Stomach (tissue), 19 donors: ENCODE measurements at places on chromosomes 16 and 17. TPM values are rescaled to one million over a fixed set of nuclear protein-coding genes. Genes with fewer than 3 reads are reported as not detected.

The CEP295NL gene
- 12.7 TPM for total RNA-seq

- H3K27ac ChIP-seq = no peak overlapping the region
- H3K4me3 ChIP-seq = no peak overlapping the region
- no peak for DNase-seq
- H3K36me3 ChIP-seq = no peaks in the 10 kb centered on the region
- H3K27me3 ChIP-seq = no peaks in the 10 kb centered on the region
- H3K4me1 ChIP-seq = peaks cover 15% of the 10 kb centered on the region
These were observed 3.8 kb upstream of the WIPI1 start for GRCh38 chr17:68461122-68461539.

GRCh38 chr16:68397710-68398201, 50.6 kb downstream of the SMPD3 start:
- H3K36me3 ChIP-seq = no peaks in the 10 kb centered on the region
- no peak for DNase-seq
- no peaks in the 10 kb centered on the region for H3K27me3 ChIP-seq
- H3K4me3 ChIP-seq = no peak overlapping the region
- no peak overlapping the region for H3K27ac ChIP-seq
- H3K4me1 ChIP-seq = peaks cover 5% of the 10 kb centered on the region

The XAF1 gene
- 35.7 TPM for total RNA-seq

The CYGB gene
- total RNA-seq = 6.8 TPM

DNA sequence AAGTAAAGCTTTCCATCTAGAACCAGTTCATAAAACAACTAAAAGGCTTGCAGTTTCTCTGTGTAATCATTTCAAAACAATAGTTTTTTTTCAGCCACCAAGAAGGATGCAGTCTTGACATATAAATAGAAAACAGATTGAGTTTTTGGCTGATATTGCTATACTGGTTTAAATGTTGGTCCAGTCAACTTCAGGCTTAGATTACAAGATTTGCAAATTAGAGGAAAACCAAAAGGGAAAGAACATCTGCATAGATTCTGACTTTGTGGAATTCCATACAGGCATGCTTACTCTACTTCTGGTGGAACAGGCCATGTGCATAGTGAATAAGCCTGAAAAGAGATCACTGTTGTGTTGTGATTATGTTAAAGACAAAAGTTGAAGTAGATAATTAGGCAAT, 150.3 kb downstream of the BCAS3 start:
- no peak overlapping the region for H3K4me3 ChIP-seq
- H3K27me3 ChIP-seq = no peaks in the 10 kb centered on the region
- H3K4me1 ChIP-seq = peaks cover 7% of the 10 kb centered on the region

DNA sequence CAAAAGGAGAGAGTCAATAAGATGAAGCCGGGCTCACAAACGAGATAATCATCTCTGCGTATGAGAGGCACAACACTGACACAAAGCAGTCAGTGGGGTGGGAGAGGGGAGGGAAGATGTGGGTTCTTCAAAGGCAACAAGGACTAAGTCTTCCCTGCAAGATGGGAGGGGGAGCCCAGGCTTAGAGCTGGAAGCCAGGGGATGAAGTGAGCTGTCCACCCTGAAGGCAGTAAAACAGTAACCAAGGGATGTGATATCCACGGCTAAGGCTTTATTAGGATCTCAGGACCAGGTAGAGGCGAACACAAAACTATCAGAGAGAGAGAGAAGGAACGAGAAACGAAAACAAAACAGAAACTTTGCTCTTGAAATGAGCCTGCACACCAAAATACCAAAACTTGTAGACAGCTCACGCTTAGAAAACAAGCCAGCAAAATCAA, 115.9 kb downstream of the DYNLRB2 start:
- no peak for DNase-seq
- H3K27ac ChIP-seq = no peak overlapping the region
- H3K36me3 ChIP-seq = no peaks in the 10 kb centered on the region
- no peaks in the 10 kb centered on the region for H3K4me1 ChIP-seq

The PYDC1 gene
- not detected for total RNA-seq

DNA sequence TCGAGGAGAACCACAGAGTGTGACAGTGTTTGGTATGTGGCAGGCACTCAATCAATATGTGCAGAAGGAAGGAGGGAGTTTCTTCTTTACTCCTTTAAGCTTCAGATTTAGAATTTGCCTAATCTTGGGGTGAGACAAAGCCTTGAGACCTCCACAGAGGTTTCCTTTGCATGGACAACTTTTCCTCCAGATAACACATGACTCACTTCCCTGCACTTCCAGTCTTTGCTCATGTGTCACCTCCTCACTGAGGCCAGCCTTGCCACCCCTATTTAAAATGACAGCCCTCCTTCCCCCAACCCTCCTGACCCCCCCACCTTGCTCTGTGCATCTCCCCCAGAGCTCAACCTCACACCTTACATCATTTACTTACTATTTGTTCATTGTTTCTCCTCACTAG, 17.4 kb upstream of the NOS2 start:
- H3K4me3 ChIP-seq = no peak overlapping the region
- H3K4me1 ChIP-seq = peaks cover 9% of the 10 kb centered on the region
- no peak overlapping the region for H3K27ac ChIP-seq

The ARL5C gene
- not detected for total RNA-seq

DNA sequence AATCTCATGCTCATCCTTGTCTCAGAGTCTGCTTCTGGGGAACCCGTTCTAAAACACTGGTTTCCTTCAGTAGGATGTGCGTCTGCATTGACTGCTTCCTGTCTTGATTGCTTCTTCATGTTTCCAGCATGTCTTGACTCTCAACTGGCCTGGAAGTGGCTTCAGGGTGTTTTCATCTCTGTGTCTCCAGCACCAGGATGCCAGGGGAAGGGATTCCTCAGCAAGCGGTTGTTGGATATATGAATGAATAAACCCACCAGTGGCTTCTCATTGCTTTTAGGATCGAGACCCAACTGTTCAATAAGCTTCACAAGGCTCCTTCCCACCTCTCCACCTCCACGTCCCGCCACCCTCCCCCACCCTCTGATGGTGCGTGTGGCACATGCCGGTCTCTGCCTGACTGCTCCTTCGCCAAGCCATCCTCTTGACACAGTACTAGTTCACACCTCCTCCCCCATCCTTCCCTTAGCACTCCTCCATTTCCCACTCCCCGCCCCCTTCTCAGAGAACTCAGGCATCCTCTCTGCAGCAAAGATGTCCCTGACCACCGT, 14.1 kb upstream of the TNS4 start:
- H3K27ac ChIP-seq = no peak overlapping the region
- no peaks in the 10 kb centered on the region for H3K36me3 ChIP-seq
- no peak overlapping the region for H3K4me3 ChIP-seq
- H3K27me3 ChIP-seq = no peaks in the 10 kb centered on the region

DNA sequence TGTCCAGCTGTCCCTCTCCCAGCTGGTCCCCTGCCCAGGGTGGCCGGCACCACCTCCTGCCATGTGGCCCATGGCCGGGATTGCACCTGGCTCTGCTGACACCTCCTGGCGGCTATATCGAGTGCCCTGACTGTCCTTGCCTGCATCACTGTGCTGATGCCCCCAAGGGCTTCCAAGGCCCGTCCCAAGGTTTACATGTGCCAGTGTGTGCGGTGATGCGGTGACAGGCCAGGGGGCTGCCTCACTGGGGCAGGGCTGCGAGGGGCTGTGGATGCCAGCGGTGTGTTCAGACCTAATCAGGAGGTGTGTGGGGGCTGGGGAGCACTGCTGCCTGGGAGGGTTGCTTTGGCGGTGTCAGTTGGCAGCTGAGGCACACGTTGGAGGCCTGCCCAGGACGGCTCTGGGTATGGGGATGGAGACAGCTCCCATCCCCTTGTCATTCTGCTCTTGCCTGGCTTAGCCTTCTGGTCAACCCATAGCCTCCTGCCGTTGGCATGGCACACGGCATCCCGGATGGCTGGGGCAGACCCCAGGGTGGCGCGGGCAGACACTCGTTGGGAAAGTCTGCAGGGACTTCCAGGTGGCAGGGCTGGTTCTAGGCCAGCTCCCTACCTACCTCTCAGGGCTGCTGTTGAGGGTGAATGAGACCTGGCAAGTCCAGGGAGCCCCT, 5.5 kb downstream of the MAP2K3 start:
- H3K36me3 ChIP-seq = no peaks in the 10 kb centered on the region
- DNase-seq = peak; percentile 39
- H3K4me1 ChIP-seq = peaks cover 56% of the 10 kb centered on the region
- H3K4me3 ChIP-seq = no peak overlapping the region

The RCVRN gene
- not detected for total RNA-seq

GRCh38 chr17:1807890-1808289, 21.8 kb downstream of the SMYD4 start:
- H3K36me3 ChIP-seq = peaks cover 55% of the 10 kb centered on the region
- H3K4me1 ChIP-seq = no peaks in the 10 kb centered on the region
- no peaks in the 10 kb centered on the region for H3K27me3 ChIP-seq
- H3K4me3 ChIP-seq = no peak overlapping the region
- no peak overlapping the region for H3K27ac ChIP-seq
- DNase-seq = no peak

The CTRB2 gene
- not detected for total RNA-seq

- no peaks in the 10 kb centered on the region for H3K27me3 ChIP-seq
- DNase-seq = no peak
- peaks cover 59% of the 10 kb centered on the region for H3K4me1 ChIP-seq
- peaks cover under 1% of the 10 kb centered on the region for H3K36me3 ChIP-seq
- peak overlapping the region; percentile 81 for H3K27ac ChIP-seq
- peak overlapping the region; percentile 81 for H3K4me3 ChIP-seq
These were observed 27.2 kb upstream of the METRNL start for GRCh38 chr17:83052241-83052564.

The GAS2L2 gene
- not detected for total RNA-seq

The IGSF6 gene
- 4.1 TPM for total RNA-seq

DNA sequence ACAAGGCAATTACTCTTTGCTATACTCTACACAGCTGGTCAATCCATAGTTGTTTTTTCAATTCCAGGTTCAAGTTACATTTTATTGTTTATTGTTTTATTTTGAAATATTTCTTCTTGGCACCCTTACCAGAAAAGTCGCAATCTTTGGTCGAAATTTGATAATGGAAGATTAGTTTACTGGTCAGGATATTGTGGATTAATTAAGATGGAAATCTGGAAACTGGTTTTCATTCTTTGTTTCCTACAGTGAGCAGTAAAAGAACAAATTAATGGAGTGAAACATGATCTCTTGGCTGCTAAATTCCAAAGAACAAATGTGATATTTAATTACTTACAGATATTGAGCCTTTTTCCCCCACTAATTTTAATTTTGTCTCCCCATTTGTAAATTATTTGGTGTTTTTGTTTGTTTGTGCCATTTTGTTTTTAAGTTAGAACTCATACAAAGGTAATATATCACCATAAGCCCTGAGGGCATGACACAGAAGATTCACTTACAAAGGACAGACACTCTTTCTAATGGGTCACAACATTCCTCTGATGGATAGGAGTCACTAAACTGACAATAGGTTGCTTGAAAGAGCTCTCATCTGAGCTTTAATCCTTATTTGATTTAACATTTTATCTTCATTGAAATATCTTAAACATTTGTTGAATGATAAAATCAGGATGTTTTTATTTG, 700.2 kb downstream of the KCNJ2 start:
- no peaks in the 10 kb centered on the region for H3K4me1 ChIP-seq
- no peaks in the 10 kb centered on the region for H3K36me3 ChIP-seq
- no peak for DNase-seq
- H3K27me3 ChIP-seq = no peaks in the 10 kb centered on the region
- H3K4me3 ChIP-seq = no peak overlapping the region
- H3K27ac ChIP-seq = no peak overlapping the region

The RHBDL1 gene
- 48.7 TPM for total RNA-seq

- no peak overlapping the region for H3K27ac ChIP-seq
- H3K4me3 ChIP-seq = no peak overlapping the region
- no peaks in the 10 kb centered on the region for H3K4me1 ChIP-seq
- DNase-seq = no peak
- peaks cover under 1% of the 10 kb centered on the region for H3K27me3 ChIP-seq
These were observed 33.0 kb downstream of the C16orf95 start for GRCh38 chr16:87284183-87284582.

The CNTNAP4 gene
- total RNA-seq = not detected

GRCh38 chr16:10485159-10485558, 95.2 kb downstream of the EMP2 start:
- H3K36me3 ChIP-seq = peaks cover 23% of the 10 kb centered on the region
- no peaks in the 10 kb centered on the region for H3K27me3 ChIP-seq

The IRX6 gene
- total RNA-seq = not detected

- no peaks in the 10 kb centered on the region for H3K4me1 ChIP-seq
- no peaks in the 10 kb centered on the region for H3K27me3 ChIP-seq
- no peak overlapping the region for H3K27ac ChIP-seq
- no peak overlapping the region for H3K4me3 ChIP-seq
- no peak for DNase-seq
These were observed 109.6 kb upstream of the GOT2 start for GRCh38 chr16:58843675-58844074.

The SLFN13 gene
- 25.0 TPM for total RNA-seq

The CCL17 gene
- total RNA-seq = not detected

DNA sequence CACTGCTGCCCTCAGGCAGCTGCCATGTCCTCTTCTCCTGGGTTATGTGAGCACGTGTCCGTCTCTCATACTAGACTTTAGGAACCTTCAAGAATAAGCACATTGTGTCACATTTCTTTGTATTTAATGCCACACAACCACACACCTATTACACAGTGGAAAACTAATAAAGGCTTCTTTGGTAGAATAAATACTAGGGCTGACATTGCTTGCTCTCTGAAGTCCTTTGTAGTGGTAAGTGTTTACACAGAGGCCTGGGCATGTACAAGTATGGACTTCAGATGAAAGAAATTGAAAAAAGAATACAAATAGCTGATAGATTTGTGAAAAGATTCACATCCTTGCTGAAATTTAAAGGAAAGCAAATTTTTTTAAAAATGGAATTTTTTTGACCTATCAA, 188.1 kb upstream of the CCL2 start:
- no peak for DNase-seq
- H3K36me3 ChIP-seq = no peaks in the 10 kb centered on the region
- no peaks in the 10 kb centered on the region for H3K4me1 ChIP-seq
- no peak overlapping the region for H3K4me3 ChIP-seq
- no peaks in the 10 kb centered on the region for H3K27me3 ChIP-seq

DNA sequence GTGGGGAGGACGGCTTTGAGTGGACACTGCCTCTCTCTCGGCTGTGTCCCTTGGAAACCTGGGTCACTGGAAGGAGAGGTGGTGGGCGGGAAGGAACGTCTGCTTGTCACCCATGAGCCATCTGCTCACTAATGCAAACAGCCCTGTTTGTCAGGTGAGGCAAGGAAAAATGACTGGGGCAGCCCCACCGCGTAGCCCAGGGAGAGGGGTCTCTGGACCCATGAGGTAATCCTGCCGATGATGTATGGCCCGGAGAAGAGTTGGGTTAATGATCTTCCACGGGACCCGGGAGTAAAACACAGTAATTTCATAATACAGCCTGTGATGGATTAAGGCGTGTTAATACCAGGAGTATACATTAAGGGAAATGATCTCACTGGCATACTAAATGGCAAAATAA, 197.0 kb downstream of the CYLD start:
- no peak overlapping the region for H3K27ac ChIP-seq
- H3K36me3 ChIP-seq = no peaks in the 10 kb centered on the region
- H3K27me3 ChIP-seq = peaks cover 7% of the 10 kb centered on the region
- H3K4me3 ChIP-seq = no peak overlapping the region

DNA sequence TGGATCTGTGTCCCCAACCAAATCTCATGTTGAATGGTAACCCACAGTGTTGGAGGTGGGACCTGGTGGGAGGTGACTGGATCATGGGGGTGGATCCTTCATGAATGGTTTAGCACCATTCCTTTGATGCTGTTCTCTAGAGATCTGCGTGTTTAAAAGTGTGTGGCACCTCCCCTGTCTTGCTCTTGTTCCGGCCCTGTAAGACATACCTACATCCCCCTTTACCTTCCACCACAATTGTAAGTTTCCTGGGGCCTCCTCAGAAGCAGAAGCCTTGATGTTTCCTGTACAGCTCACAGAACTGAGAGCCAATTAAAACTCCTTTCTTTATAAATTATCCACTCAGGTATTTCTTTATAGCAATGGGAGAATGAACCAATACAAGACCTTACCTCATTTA, 257.7 kb downstream of the XYLT1 start:
- no peaks in the 10 kb centered on the region for H3K4me1 ChIP-seq
- no peaks in the 10 kb centered on the region for H3K27me3 ChIP-seq
- H3K36me3 ChIP-seq = peaks cover 15% of the 10 kb centered on the region

The HBQ1 gene
- total RNA-seq = not detected
